ENCODE measurements at places on chromosomes 4 and X.

GRCh38 chr4:53192496-53192895 lies 173.4 kb downstream of the SCFD2 start:
- no peak for DNase-seq

DNA sequence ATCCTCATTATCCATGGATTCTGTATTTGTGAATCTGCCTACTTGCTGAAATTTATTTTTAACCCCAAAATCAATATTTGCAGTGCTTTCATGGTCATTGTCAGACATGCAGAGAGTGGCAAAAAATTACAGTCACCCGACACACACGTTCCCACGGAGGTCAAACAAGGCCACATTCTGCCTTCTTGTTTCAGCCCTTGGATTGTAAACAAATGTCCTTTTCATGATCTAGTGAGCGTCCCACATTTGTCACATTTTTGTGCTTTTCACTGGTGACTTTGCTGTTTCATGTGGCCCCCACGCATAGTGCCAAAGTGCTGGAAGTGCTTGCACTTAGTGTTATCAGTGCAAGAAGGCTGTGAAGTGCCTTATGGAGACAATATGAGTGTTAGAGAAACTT lies 45.0 kb downstream of the SOD3 start:
- no peak for DNase-seq

DNA sequence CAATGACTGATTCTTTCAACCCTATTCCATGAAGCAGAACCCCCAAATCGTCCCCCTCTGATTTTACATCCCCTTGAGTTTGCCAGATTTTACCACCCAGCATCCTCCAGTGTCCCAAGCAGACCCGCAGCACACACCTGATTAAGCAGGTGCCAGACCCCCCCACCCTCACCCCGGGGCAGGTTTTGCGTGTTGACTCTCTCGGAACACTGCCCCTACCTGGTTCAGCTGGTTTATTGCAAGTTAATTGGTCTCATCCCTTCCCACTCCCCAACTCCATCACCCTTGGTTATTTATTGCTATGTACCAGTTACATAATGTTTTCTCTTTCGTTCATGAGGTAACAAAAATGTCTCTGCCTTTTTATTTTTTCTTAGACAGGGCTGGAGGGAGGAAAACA lies 258.4 kb downstream of the BCOR start:
- DNase-seq, result no peak

GRCh38 chr4:12562476-12563140 lies 921.5 kb downstream of the RAB28 start:
- DNase-seq, result no peak

GRCh38 chrX:129495900-129496299 lies 27.4 kb downstream of the SMARCA1 start:
- no peak for DNase-seq

GRCh38 chr4:177785000-177785399 lies 342.8 kb upstream of the AGA start:
- no peak for DNase-seq

GRCh38 chr4:9781343-9782135 lies at the start of gene DRD5:
DRD5 (plus strand) TSS chr4:9781634; CDS start chr4:9782030, 396 bp downstream.
- no peak for DNase-seq

GRCh38 chr4:119897260-119897659 lies 169.4 kb downstream of the MAD2L1 start:
- DNase-seq, result no peak

GRCh38 chr4:7365462-7366179 lies 69.1 kb downstream of the PSAPL1 start:
- DNase-seq, result no peak

GRCh38 chr4:76752861-76753501 lies 145.0 kb downstream of the SOWAHB start:
- DNase-seq, result no peak

DNA sequence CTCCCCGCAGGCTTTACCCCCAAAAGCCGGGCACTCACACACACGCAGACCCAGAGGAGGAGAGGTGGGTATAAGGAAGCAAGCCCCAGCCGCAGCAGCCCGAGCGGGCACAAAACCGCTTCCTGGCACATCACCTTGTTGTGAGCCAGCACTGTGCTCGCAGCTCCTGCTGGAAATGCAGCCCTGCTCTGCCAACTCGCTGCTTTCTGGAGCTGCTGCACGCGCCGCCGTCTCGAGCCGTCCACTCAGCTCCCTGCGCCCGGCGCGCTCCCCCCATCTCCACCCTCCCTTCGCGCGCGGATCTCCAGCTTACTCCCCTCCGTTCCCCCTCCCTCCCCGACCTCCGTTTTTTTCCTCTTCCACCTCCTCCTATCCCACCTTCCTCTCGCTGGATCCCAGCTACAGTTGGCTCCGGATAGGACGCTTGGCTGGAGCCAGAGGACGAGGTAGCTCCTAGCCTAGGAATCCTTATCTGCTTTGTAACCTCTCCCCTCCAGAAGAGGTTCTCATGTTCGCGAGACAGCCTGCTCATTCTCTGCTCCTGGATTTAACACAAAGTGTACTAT lies at the start of gene SPOCK3:
Gene SPOCK3, minus strand, starts transcription at position 179 of the 566 bp plus-strand sequence.
- DNase-seq, result no peak

DNA sequence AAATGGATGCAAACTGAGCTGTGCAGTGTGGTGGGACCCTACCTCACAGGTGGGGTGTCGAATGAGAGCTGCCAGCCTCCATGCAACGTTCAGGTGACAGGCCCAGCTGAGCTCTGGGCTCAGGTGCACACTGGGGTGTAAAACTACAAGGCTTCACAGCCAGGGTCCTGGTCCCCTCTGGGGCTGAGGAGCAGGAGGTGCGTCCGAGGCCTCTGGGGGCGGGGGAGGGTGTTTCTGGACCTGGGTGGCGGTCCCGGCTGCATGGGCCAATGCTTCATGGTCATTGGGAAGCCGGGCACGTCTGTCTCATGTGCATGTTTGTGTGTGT lies 26.5 kb upstream of the SORCS2 start:
- no peak for DNase-seq

All from hematopoietic multipotent progenitor cell treated with erythropoietin and hydrocortisone succinate and interleukin-3 and kit ligand, for 17 days (in vitro differentiated cells).